Stimulated activated CD4-positive, alpha-beta T cell treated with anti-CD3 and anti-CD28 coated beads, Interleukin-1b, Interleukin-23, amount 100 ng/mL, for 1 hour (primary cell): ENCODE measurements at places on chromosomes 16 and 17.

DNA sequence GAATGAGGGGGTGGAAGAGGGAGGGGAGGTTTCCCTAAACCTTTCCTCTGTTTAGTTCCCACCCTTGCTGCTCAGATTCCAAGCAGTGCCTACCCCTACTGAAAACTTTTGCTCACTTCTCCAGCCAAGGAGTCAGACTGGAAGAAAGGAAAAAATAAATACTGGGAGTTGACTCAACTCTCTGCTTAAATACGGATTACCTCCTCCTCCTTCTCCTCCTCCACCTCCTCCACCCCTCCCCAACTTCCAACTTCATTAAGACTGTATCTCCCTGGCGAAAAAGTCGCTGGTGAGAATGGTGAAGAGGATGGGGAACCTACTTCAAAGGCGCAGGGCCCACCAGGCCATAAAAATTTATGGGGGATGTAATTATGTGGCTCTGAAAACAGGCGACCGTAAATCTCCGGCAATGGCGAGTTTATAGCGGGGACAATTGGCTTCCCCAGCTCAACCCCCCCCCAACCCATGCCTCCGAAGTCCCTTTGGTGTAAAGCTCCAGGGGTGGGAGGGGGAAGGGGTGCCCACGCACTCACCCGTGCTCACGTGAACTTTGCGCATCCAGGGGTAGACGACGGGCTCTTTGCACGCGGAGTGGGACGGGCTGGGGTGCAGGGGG, 712 bp downstream of the HOXB4 start:
- DNase-seq: no peak

DNA sequence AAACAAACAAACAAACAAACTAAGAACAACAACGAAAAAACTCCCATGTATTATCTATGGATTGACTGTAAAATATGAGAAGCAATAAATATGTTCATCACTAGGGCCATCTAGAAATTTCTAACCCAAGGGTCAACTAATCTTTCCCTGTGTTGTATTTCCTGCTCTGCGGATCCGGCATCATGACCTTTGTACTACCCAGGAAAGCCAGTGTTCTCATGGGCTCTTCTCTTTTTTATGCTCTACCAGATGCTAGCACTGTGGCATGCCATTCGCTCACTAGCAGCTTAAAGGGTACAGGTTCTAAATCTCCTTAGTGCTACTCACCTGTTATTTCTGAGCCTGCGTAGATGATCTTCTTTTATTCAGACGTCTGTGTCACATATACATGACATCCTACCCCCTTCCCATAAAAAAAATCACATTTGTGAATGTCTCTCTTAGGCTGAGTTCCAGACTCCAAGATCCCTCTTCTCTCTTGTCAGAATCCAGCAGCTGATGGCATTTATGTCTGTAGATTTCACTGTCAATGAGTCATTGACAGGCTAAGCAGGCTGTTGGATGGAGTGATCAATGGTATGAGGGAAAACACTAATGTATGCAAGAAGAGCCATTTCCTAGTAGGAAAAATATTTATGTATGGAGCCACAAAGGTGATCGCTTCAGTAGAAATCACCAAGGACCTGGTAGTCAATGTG, 100.0 kb downstream of the WWOX start:
- no peak for DNase-seq

DNA sequence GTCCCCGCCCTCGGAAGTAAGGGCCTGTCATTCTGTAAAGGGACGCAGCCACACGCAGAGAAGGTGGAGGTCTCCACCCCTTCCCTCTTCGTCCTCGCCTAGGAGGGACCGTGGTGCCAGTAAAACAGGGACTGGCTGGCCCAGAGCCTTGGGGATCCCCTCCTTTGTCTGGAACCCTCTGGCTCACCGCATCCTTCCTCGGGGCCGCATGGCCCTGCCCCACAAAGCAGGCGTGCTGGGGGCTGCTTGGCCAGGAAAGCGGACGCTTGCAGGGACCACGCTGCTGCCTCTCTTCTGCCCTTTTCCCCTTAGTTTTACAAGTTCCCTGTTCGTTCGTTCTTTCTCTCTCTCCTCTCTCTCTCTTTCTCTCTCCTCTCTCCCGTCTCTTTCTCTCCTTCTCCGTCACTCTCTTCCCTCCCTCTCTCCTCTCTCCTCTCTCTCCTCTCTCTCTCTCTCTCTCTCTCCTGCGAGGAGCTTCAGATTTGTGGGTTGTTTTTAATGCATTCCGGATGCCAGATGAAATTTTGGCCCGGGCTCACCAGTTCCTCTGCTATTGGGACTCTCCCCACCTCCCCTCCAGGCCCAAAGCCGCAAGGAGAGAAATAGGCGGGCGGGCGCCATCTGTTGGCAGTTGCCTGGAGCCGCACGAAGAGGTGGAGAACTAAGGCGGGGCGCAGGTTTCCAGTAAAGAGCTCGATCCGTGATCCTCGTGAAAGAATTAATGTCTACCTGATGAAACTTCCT, 35.1 kb upstream of the CDRT4 start:
- peak; percentile 6 for DNase-seq

DNA sequence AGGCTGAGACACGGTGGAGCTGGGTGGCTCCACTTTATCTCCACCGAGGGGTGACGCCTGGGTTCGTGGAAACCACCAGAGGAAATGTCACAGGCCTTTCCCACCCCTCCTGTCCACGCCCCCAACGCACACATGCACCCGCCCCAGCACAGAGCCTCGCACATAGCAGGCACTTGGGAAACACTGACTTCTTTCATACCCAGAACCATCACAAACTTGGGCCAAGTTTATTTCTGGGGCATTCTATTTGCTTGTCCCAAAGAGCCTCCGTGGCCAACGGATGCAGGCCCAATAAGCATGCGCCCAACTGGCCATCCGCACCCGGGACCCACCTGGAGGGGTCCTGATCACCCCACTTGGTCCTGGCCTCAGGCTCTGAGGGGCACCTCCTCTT, 3.3 kb downstream of the BCAR1 start:
- no peak for DNase-seq

- no peak for DNase-seq
These were observed 20.8 kb upstream of the ZFHX3 start for GRCh38 chr16:73068541-73069401.

- DNase-seq: no peak
These were observed 174.8 kb downstream of the UTP18 start for GRCh38 chr17:51435171-51435552.

DNA sequence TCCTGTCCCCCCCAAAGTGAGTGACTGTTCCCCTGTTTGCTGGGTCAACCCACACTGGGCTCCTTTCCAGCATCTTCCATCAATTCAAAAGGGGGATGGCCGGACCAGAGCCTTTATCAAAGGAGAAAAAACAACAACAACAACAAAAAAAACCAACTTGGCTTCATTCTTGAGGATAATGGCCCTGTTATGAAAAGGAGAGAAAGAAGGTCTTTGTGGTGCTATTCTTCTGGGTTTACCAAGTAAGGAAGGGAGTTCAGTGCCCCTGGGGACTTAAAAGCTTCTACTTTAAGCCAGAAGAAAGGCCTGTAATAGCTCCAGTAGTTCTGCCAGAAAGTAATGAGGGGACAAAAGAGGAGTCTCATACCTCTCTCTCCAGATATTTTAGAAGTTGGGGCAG, 71.5 kb downstream of the RGS9 start:
- DNase-seq: no peak

DNA sequence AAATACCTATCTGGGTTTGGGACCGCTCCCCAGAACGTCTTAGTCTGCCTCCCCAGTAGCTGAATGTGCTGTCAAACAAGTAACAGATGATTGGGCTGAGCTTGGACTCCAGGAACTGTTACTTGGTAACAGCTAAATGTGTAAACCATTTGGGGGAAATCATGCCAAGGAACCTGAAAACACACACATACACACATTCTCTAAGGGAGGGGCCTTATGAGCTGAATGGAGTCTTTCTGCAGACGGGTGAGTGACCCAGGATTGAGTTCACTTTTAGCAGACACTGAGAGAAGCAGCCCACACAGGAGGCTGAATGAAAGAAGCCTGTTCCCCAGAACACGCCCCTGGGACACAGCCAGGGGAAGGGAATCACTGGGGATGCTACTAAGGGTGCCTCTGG, 1.6 kb downstream of the ACLY start:
- no peak for DNase-seq

DNA sequence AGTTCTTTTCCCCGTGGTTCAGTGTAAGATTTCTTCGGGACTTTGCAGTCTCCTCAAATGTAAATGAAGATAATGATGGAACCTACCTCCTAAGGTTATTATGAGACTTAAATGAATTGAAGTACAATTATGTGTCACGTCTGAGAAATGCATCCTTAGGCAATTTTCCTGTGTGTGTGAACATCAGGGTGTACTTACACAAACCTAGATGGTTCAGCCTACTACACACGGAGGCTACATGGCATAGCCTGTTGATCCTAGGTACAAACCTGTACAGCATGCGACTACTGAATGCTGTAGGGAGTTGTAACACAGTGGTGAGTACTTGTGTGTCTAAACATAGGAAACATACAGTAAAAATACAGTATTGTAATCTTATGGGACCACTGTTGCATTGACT, 1.1 kb upstream of the FAM20A start:
- no peak for DNase-seq

- DNase-seq: no peak
These were observed 60.3 kb upstream of the FBXO47 start for GRCh38 chr17:39027455-39028035.

DNA sequence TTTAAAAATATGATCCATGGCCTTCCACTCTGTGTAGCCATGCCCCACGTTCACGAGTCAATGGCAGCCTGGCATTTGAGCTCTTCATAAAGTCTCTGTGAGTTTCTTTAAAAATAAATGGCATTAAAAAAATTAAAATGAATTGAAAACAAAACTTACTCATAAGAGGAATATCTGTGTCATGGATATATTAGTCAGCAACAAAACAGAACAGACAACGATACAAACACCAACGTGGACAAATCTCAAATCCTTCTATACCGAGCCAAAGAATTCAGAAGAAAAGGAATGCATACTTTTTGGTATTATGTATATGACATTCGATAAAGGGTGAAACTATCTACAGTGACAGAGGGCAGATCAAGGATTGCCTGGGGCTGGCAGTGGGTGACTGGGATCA, 8.2 kb upstream of the CMIP start:
- DNase-seq: no peak

GRCh38 chr17:4405038-4405669, 28.6 kb upstream of the SPNS3 start:
- DNase-seq: no peak

DNA sequence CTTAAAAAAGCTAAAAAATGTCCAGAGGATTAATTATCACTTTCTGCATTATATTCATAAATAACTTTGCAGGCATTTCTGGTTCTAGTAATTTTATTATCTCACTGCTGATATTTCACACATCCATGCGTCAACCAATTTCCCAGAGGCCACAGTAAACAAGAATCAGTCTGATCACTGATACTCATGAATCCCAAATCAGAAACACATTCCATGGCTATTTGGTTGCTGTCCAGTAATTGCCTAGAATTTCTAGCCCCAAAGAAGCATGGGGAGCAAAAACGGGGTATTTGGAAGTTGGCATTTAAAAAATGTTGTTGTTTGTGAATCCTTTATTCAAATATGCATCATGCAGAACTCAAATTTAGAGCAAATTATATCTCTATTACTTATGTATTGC, 244.8 kb downstream of the CDH8 start:
- no peak for DNase-seq

- DNase-seq: no peak
These were observed 22.3 kb upstream of the MPRIP start for GRCh38 chr17:17019891-17020456.

DNA sequence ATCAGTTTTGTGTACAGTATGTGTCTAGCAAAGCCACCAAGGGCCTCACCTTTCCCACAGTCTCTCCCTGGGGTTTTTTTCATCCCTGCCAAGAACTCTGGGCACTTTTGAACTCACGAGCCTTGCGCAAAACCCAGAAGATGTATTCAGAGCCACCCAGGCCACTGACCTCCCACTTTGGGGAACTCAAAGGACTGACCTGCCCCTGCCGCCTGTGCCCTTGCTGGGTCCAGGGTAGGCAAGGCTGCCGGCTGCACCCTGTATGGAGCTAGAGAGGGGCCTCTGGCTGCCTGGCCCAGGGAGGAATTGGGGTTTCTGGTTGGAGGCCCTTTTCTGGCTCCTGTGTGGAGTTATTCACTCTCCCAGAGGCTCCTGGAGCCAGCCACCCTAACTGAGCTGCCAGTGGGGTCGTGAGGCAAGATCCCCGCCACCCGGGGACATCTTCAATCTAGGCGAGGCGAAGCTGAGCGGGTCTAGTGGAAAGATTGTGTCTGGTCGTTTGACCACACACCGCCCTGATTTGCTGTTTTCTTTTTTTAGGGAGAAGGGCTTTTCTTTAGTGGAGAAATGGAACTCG, 1.9 kb downstream of the CDK5R1 start:
- no peak for DNase-seq

GRCh38 chr16:49661465-49662187, 194.3 kb downstream of the ZNF423 start:
- DNase-seq: no peak

GRCh38 chr16:1305823-1306222, 3.6 kb upstream of the UBE2I start:
- DNase-seq: no peak

DNA sequence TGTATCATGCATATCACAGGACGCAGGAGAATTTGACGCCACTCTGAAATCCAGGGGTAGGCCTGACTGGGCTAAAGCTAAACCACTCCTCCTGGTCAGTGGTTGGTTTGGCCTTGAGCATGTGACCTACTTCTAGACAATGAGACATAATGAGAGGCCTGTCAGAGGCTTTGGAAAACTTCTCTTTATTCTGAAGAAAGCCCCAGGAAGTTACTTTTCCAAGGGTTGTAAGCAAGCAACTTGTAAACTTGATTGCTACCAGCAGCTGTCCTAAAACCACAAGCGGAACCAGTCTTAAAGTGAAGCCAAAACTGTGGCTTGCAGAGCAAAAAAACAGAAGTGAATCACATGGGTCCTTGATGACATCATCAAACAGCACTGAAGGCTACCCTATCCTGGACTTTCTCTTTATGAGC, 138.2 kb upstream of the COX10 start:
- no peak for DNase-seq

DNA sequence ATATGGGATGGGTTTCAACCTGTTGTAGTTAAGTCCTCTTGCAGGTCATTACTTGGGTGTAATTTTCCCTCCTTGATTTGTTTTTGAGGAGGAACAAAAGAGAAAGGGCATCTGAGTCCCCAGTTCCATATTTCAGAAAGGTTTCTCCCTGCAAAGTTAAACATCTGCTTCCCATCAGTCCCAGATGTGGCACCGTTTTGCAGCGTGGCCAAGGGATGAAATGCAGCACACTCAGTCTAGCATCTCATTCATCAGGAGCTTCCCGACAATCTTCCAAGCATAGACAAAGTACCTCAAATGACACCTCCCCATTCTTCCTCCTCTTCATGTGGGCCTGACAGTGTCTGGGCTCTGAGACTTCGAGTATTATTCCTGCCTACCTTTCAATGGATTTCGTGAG, 363.7 kb upstream of the SOX9 start:
- DNase-seq: no peak

DNA sequence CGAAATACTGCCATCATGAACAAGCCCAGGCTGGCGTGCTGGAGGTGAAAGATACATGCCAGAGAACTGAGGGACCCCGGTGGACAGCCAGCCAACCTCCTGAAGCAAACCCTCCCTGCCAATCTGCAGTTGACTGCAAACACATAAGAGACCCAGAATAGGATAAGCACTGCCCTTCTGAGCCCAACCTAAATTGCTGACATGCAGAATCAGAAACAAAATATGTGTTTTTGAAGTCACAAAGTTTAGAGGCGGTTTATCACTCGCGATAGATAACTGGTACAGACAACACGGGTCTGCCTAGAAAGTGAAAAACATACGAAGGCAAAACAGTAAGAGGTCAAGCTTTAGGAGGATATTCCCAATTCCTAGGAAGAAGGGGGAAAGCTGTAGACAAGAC, 14.6 kb downstream of the TOX3 start:
- DNase-seq: no peak
